ENCODE measurements at places on chromosomes 4 and X.

DNA sequence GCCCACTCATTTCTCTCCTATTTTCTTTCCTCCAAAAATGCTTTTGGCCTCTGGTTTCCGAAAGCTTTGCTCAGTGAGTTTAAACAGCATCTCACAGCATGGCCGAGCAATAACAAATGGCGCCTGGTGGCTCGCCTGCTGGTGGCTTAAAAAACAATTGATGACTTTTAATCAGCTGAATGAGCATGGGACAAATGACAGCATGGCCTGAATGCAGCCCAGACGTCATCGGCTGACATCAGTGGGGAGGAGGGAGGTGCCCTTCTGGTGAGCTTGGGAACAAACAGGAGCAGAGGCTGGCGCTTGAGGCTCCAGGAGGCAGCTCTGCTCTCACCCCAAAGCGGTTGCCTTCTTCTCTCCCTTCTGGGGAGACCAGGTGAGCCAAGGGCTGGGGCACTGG is 286.4 kb downstream of the BCOR start:
- DNase-seq: no peak

- no peak for DNase-seq
Observed at GRCh38 chr4:1808851-1809753, 16.0 kb downstream of the FGFR3 start.

GRCh38 chr4:76594173-76594572 is 159.1 kb downstream of the SHROOM3 start:
- DNase-seq: no peak

GRCh38 chrX:19889582-19890342 is 2.4 kb upstream of the SH3KBP1 start:
- peak; percentile 42 for DNase-seq

DNA sequence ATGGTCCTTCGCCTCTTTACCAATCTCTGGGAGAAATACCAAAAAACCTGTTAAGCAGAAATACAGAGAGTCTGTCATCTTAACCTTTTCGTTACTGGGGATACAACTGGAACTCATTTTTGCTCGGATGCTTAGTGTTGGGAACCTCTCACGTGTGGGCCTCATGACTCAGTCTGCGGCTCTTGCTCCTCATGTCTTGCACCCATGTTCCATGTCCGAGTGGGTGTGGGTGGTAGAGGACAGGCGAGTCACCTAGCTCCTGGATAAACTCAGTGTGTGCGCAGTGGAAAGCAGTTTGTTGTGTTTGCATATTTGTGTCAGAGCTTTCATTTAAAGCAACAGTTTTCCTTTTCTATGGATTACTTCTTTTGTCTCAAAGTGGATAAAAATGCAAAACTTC is 70.6 kb downstream of the TNIP2 start:
- DNase-seq: no peak
